NCI-H1930 (cell line): ENCODE measurements at places on chromosomes 6 and 20.
A peak's percentile ranks its signal among the peaks of the same experiment; 100 is the strongest.

DNA sequence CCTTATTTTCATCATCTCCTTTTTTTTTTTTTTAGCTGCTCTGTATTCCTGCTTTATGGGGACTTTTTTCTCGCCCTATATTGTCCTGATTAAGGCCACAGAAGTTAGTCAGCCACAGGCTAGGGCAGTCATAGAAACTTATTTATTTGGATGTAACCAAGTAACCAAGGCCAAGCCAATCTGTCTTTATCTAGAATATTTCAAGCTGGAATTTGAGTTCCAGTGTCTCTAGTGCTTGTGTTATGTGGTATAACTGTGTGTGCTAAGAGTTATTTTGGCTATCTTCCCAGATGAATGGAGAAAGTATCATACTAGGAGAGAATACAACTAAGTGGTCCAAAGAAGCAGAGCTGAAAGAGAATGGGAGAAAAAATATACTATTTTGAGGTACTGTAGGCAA is 751.5 kb downstream of the CBLN4 start:
- no peak for DNase-seq

DNA sequence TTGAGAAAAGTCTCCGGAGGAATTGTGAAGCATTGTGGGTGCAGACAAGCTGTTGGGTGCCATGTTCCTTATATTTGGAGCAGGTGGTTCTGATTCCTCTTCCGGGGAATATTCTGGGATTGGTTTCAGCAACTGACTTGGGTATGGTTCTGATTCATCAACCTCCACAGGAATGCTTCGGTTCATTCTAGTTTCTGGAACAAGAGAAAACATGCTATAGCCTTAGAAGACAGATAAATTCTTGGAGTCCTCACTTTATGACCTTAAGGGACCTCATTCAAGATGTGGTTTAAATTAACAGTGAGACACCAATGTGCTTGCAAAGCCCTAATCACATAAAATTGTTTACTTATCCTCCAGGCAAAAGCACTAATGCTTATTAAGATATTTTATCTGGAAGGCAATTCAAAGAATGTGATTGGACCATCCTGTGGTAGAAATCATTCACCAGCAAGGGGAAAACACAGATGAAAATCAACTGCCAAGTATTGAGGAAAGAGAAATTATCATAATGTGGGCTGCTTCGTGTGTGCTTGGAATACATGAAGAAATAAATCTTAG is 13.7 kb downstream of the TRAF3IP2 start:
- no peak for DNase-seq

GRCh38 chr6:35260591-35261570 is 1.3 kb downstream of the ZNF76 start:
- no peak for DNase-seq

DNA sequence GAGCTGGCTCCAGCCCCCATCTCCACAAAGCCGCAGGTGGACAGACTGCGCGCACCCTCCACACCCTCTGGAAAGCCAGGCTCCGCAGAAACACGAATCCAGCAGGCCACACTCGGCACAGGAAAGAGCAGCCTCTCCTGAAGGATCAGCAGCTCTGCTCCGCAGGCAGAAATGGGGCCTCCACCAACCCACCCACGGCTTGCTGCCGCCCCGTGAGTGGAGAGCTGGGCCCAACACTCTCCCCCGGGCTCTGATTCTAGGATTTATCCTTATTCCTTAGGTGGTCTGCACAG is 39.2 kb downstream of the TAF4 start:
- no peak for DNase-seq

- no peak for DNase-seq
Measured at GRCh38 chr6:75484535-75484934, 9.1 kb downstream of the FILIP1 start.

GRCh38 chr6:44667668-44668390 is 280.3 kb downstream of the CDC5L start:
- DNase-seq: no peak

GRCh38 chr20:42024653-42025052 is 406.5 kb upstream of the CHD6 start:
- DNase-seq: no peak

DNA sequence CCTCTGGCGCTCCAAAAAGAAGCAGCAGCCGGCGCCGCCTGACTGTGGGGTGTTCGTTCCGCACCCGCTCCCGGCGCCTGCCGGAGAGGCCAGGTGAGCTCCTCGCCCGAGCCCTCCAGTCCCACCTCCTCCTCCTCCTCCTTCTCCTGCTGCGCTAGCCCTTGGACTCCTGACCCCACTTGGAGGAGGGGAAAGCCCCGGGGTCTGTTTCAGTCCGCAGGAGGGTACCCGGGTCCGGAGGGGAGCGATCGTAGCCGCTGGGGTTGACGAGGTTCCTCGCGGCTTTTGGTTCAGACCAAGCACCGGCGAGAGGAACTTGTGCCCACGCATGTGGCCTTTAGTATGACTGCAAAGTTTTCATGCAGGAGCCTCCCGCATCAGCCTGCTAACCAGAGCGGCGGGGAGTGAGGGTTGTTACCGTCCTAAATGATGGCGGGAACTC is 493 bp downstream of the CRYBG1 start:
- DNase-seq: no peak

DNA sequence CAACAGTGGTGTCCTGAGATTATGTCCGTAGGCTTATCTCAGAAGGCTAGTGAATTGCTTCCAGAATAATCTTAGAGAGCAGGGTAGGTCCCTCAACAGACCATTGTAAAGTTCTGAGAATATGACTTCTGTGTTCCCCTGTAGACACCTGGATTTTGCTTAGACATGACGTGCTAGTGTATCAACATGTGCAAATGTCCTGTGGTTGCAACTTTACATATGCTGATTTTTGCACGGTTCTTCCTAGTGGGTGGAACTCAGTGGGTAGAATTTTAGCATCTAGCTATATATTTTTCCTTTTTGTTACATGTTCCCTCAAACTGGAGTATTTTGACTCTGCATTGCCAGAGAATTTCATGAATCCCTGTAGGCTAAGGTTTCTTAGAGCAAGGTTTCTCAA is 459.2 kb downstream of the RNF144B start:
- no peak for DNase-seq

GRCh38 chr6:53566755-53567154 is 21.9 kb upstream of the GCLC start:
- DNase-seq: no peak

- no peak for DNase-seq
Measured at GRCh38 chr20:35333606-35334005, 41.4 kb upstream of the FAM83C start.

GRCh38 chr20:48605364-48606171 is 222.2 kb downstream of the PREX1 start:
- no peak for DNase-seq

DNA sequence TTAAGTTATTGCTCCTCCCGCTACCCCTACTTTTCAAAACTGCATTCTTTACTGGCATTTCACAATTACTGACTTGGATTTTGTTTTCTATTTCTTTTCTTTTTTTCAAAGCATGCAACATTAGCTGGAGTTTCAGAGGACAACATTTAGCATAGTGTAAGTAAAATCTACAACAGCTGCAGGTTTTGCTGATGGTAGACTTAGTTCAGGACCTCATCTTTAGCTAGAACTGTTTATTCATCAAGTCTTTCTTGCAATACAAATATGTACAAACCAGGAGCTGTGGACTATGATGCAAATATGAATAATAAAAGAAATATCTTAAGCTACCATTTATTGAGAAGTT is 728 bp upstream of the CEP162 start:
- DNase-seq: no peak

DNA sequence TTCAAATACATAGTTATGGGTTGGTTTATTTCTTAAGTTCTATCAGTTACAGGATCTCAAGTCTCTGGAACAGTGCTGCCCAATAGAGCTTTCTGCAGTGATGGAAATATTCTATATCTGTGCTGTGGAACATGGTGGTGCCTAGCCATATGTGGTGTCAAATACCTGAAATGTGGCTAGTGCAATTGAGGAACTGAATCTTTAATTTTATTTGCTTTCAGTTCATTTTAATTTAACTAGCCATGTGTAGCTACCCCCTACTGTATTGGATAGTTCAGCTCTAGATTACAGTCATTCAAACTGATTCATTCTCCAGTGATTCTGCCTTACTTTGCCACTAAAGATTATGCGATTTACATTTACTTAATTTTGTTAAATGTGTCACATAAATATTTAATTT is 503.2 kb downstream of the CDKAL1 start:
- DNase-seq: no peak

DNA sequence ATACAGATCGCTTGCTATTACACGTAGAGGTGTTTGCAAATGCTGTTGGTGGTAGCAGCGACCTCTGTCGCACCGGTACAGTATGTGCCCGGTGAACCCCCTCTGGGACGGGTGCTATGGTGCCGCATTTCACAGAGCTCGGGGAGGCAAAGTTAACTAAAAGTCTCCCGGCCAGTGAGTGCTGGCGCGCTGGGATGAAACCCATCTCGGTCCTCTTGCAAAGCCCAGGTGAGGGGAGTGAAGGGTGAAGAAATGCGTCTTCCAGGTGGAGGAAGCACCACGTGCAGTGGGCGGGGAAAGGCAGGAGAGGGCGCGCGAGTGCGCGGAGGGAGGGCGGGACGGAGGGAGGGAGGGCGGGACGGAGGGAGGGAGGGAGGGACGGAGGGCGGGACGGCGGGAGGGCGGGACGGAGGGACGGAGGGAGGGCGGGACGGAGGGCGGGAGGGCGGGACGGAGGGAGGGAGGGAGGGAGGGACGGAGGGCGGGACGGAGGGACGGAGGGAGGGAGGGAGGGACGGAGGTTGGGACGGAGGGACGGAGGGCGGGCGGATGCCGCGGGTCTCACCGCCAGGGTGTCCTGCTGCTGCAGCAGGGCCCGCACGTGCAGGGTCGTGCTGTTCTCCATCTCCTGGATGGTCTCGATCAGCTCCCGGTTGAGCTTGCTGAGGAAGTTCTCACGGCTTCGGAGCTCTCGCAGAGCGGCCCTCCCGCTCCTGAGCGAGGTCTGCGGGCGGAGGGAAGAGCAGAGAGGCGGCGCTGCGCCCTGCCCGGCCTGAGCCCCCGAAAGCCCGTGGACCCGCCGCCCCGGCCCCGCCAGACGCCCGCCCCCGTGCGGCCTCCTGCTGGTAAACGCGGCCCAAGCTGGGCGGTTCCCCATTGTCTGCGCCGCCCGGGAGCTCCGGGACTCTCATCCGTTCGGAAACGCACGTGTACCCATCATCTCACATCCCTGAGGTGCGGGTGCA is 11.7 kb downstream of the C20orf96 start:
- DNase-seq: no peak

GRCh38 chr6:165308926-165309731 is at the start of gene C6orf118:
Gene C6orf118 (minus strand): TSS chr6:165309605. CDS start chr6:165309586, 19 bp downstream.
- peak; percentile 32 for DNase-seq

- no peak for DNase-seq
Measured at GRCh38 chr6:140537211-140537610, 1162.8 kb upstream of the CITED2 start.

DNA sequence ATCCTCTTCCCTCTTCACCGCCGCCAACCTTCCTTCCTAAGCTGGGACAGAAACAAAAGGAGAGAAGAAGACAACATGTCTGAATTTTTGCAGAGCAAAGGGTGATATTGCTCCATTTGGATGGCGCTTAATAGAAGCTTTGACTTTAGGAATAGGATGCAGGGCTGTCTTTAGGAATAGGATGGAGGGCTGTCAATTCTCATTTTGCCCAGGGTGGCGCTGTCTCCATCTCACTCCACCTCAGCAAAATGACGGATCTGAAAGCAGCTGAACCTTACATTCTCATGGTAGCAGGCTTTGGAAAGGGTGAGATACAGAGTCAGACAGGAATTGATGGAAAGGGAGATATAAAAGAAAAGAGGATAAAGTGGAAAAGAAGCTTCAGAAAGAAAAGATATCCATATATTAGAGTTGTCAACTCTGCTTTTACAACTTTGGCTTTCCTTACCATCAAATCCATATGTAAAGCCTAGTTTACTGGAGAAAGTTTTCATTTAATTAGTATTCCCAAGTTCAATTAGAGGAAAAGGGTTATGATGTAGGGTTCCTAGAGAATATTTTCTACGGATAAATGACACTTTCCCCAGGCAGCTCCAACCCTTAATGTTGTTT is 2.4 kb downstream of the MTCL3 start:
- peak; percentile 58 for DNase-seq
